ENCODE measurements at places on chromosomes 11 and 22. TPM values are rescaled to one million over a fixed set of nuclear protein-coding genes. Genes with fewer than 3 reads are reported as not detected.

Gene PRR33
- not detected for total RNA-seq

Gene TMPRSS6
- not detected for total RNA-seq

Gene OR8G5
- not detected for total RNA-seq

Gene PARVG
- total RNA-seq: 0.21 TPM

Gene OR5D16
- total RNA-seq: not detected

Gene OR6M1
- total RNA-seq: not detected

Gene CD3G
- 0.15 TPM for total RNA-seq

Gene LRRN4CL
- total RNA-seq: 0.13 TPM

Gene DNAJB7
- total RNA-seq: not detected

Gene RGL4
- not detected for total RNA-seq

Gene C1QTNF4
- total RNA-seq: not detected

DNA sequence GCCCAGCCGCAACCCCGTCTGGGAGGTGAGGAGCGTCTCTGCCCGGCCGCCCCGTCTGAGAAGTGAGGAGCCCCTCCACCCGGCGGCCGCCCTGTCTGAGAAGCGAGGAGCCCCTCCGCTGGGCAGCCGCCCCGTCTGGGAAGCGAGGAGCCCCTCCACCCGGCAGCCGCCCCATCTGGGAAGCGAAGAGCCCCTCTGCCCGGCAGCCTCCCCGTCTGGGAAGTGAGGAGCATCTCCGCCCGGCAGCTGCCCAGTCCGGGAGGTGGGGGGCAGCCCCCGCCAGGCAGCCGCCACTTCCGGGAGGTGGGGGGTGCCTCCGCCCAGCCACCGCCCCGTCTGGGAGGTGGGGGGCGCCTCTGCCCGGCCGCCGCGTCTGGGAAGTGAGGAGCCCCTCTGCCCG is 70.6 kb downstream of the STK33 start:
- DNase-seq: no peak
- no peak overlapping the region for H3K4me3 ChIP-seq
- no peaks in the 10 kb centered on the region for H3K27me3 ChIP-seq
- H3K4me1 ChIP-seq: no peaks in the 10 kb centered on the region
- no peaks in the 10 kb centered on the region for H3K36me3 ChIP-seq
- no peak overlapping the region for H3K27ac ChIP-seq

GRCh38 chr11:76745561-76746207 is 37.5 kb upstream of the TSKU start:
- no peaks in the 10 kb centered on the region for H3K36me3 ChIP-seq
- DNase-seq: no peak
- no peaks in the 10 kb centered on the region for H3K27me3 ChIP-seq
- no peak overlapping the region for H3K4me3 ChIP-seq

GRCh38 chr11:104073950-104074705 is 37.7 kb downstream of the DDI1 start:
- H3K27ac ChIP-seq: no peak overlapping the region
- H3K36me3 ChIP-seq: no peaks in the 10 kb centered on the region
- no peak overlapping the region for H3K4me3 ChIP-seq

- H3K36me3 ChIP-seq: no peaks in the 10 kb centered on the region
- no peak for DNase-seq
- H3K27ac ChIP-seq: no peak overlapping the region
- no peak overlapping the region for H3K4me3 ChIP-seq
These were observed 50.2 kb upstream of the PICALM start for GRCh38 chr11:86119077-86119476.

DNA sequence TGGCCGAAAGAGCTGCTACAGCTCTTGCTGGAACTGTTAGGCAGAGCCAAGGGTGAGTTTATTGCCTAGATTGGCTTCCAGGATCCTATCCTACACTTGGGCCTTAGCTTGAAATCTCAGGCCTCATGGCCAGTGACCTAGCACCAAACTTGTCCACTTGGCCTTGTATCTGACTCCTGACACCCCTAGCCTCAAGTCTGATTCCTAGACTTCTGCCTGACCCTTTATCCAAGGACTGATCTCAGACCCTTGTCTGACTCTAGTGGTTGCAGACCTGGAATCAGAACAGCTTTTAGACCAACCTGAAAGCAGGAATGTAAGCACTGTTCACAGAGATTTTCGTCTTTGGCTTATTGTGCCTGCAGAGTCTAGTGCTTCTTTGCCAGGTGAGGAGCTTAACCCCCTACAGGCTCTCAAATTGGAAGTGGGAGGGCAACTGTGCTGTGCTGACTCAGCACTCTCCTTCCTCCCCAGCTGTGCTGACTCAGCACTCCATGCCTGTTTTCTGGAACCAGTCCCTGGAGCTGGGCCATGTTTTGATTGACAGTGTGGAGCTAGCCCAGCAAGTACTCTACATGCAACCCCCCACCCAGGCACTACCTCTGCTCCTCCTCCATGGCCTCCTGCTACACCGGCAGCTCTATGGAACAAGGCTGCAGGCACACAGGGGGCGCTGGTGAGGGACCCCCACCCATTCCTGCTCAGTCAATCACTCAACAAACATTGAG is 35.1 kb downstream of the RRP8 start:
- H3K4me3 ChIP-seq: no peak overlapping the region
- H3K4me1 ChIP-seq: no peaks in the 10 kb centered on the region
- no peaks in the 10 kb centered on the region for H3K36me3 ChIP-seq
- no peaks in the 10 kb centered on the region for H3K27me3 ChIP-seq

GRCh38 chr11:28559492-28559891 is 451.3 kb downstream of the METTL15 start:
- H3K27ac ChIP-seq: no peak overlapping the region
- no peaks in the 10 kb centered on the region for H3K36me3 ChIP-seq
- H3K4me1 ChIP-seq: no peaks in the 10 kb centered on the region
- no peak for DNase-seq
- no peak overlapping the region for H3K4me3 ChIP-seq

DNA sequence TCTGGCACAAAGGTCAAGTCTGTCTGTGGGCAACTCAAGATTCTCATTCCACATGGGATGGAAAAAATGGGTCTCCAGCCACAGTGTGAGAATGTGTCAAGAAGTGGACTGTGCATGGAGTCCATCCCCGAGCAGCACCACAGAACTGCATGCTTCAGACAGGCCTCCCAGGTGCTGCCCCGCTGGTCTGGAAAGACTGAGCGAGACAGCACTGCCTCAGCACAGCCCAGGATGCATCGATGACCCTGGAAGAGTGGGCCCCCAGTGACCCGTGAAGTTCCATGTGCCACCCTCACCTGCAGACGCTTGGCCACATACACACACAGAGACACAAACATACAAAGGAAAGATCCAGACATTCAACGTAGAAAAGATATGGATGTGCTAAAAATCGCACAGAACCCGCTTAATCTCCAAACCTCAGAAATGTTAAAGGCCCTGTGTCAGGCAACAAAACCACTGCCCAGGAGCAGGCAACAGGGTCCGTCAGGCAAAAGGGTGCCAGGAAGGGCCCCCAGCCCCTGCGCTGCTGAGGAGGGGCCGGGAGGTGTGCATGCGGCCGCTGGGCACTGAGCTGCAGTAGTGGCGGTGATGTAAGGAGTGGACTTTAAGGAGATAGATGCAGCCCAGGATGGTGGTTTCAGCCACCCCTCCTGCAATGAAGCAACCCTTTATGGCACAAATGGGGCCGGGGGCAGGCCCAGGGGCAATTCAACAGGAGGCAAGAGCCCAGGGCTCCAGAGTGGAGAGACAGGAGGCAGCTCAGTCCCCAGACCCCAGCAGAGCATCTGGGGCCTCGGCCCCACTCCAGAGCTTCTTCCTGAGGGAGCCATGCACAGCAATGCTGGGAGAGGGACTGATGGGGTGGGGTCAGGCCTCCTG is 84.7 kb downstream of the DGCR2 start:
- no peak for DNase-seq
- no peak overlapping the region for H3K27ac ChIP-seq
- H3K27me3 ChIP-seq: no peaks in the 10 kb centered on the region
- H3K36me3 ChIP-seq: no peaks in the 10 kb centered on the region
- H3K4me3 ChIP-seq: no peak overlapping the region

- no peak overlapping the region for H3K27ac ChIP-seq
- H3K36me3 ChIP-seq: no peaks in the 10 kb centered on the region
- no peaks in the 10 kb centered on the region for H3K27me3 ChIP-seq
- DNase-seq: no peak
These were observed 10.2 kb downstream of the BID start for GRCh38 chr22:17764036-17764435.

- no peak for DNase-seq
- H3K4me3 ChIP-seq: peak within 1 kb of the TSS; percentile 32
- peaks cover 7% of the 10 kb centered on the region for H3K4me1 ChIP-seq
- H3K36me3 ChIP-seq: no peaks in the 10 kb centered on the region
- peaks cover 7% of the 10 kb centered on the region for H3K27me3 ChIP-seq
These were observed at the start of gene ALX4 for GRCh38 chr11:44309478-44310205. Gene ALX4, minus strand, starts transcription at chr11:44310139. Its CDS starts 77 bp downstream, at chr11:44310062.

GRCh38 chr22:49301398-49302149 is 526.1 kb downstream of the BRD1 start:
- DNase-seq: no peak
- H3K36me3 ChIP-seq: no peaks in the 10 kb centered on the region
- H3K27me3 ChIP-seq: no peaks in the 10 kb centered on the region

DNA sequence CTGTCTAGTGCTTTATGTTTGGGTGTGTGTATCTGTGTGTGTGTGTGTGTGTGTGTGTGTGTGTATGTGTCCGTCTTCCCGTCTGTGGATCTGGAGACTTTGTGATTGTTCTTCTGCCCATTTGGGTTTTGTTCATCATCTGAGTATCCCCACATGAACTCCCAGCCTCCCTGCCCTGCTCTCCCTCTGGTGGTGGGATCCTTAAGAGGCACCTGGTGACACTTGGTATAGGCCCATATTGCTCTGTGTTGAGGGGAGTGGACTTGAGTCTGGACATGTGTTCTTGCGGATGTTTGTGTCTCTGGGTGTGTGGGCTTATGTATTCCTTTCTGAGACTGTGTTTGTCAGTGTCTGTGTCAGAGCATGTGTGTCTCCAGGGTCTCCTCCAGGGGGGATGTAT is 15.3 kb downstream of the RCOR2 start:
- no peak for DNase-seq
- peaks cover 15% of the 10 kb centered on the region for H3K36me3 ChIP-seq
- no peak overlapping the region for H3K4me3 ChIP-seq
- no peaks in the 10 kb centered on the region for H3K27me3 ChIP-seq

DNA sequence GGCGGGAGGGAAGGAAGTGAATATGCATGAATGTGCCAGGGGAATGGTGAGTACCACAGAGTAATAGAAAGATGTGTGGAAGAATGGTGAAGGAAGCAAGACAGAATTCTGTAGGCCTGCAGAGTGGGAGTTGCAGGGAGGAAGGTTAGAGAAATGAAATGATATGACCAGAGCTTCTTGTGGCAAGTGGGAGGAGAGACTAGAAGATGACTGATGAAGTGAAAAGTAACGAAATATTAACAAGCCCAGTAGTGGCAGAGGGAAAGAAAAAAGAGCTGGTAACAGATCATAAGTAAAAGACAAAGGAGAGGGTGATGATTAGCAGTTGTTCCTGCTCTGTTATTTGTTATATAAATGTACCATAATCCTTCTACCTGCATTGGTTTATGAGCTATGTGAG is 1.0 kb upstream of the ALKBH8 start:
- H3K27me3 ChIP-seq: no peaks in the 10 kb centered on the region
- no peak overlapping the region for H3K27ac ChIP-seq
- H3K4me1 ChIP-seq: peaks cover 30% of the 10 kb centered on the region
- no peak for DNase-seq

DNA sequence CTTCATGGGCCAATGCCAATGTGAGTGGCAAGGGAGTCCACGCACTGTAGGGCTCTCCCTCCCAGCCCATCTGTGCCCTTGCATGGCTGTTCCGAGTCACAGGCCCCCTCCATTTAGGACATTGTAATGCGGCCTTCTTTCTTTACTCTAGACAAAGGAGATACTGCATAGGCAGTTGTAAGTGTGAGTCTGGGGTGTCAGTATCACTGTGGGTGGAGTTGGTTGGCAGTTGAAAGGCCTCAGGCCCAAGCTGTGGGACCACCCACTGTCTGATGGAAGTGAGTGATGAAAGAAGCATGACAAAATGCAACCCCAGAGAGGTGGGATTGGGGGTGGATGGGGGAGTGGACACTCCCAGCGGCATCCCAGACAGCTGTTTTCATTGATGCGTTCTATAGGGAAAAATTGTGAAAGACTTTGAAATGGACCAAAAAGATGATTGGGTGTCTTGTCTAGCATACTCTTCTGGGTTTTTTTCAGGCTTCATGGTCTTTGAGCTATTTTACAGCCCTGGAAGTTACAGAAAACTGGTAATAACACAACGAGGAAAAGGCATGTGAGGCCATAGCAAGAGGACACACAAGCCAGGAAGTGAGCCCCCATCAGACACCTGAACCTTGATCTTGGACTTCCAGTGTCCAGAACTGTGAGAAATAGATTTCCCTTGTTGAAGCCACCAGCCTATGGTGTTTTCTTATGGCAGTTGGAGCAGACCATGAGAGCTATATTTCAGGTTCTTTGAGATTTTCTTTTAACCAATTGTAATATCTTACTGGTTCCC is 114.6 kb downstream of the NECTIN1 start:
- H3K4me1 ChIP-seq: no peaks in the 10 kb centered on the region
- H3K36me3 ChIP-seq: no peaks in the 10 kb centered on the region
- no peak overlapping the region for H3K4me3 ChIP-seq
- DNase-seq: no peak

DNA sequence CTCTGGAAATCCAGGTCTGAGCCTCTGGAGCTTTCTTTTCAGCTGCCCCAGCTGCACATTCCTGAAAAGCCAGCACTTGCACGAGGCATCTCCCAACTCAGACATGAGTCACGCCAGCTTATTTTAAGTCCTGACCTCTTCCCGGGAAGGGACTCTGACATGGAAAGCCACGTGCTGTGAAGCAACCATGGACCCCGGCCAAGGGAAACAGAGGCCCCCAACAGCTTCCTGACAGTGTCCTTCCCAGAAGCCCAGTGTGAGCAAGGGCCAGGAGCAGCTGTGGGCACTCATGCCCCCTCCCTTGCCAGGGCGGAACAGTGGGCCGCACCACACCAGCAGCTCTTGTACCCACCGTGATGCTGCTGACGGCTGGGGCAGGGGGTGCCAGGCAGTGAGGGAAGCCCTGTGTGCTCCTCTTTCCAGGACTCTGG is 118.8 kb upstream of the CADM1 start:
- no peak overlapping the region for H3K4me3 ChIP-seq
- DNase-seq: peak; percentile 46
- no peaks in the 10 kb centered on the region for H3K4me1 ChIP-seq
- H3K27me3 ChIP-seq: no peaks in the 10 kb centered on the region

- no peak for DNase-seq
- no peaks in the 10 kb centered on the region for H3K4me1 ChIP-seq
- H3K27ac ChIP-seq: no peak overlapping the region
- 0 out of 2 replicates have a peak, but pooled peaks cover 5% of the 10 kb centered on the region for H3K27me3 ChIP-seq
These were observed 533.5 kb downstream of the BUD13 start for GRCh38 chr11:116239247-116239646.

DNA sequence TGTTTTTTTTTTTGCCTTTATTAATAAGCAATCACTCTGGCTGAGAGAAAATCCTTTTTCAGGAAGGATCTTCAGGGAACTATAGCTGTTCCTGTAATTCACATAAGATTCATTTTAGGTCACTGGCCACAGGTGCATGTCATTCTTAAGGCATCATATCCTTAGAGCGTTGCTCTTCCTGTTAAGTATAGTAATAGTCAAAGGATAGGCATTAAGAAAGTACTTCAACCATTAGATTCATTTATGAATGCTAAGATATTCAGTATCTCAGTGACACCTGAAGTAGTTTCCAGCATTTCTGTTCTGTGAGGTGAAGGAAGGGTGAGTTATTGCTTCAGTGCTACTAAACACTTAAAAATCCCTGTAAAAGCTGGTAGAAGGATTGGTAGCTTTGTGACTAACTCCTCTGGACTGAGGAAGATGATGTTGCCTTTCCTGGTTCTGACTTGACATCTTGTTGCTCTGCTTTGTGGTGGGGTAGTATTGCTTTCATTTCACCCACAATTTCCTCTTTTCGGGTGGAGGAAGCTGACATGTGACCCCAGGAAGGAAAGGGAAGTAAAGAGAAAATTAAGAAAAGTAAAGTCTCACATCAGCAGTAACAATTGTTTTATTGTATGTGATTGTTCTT is 34.7 kb downstream of the RNF169 start:
- no peak overlapping the region for H3K4me3 ChIP-seq
- peaks cover 15% of the 10 kb centered on the region for H3K4me1 ChIP-seq
- H3K36me3 ChIP-seq: no peaks in the 10 kb centered on the region
- 0 out of 2 replicates have a peak overlapping the region, but pooled peaks have one; percentile 4 for H3K27ac ChIP-seq
- no peaks in the 10 kb centered on the region for H3K27me3 ChIP-seq
